NCI-H345 (cell line): ENCODE measurements at places on chromosomes 2 and 18.

GRCh38 chr2:86225581-86225980 is 26.3 kb downstream of the MRPL35 start:
- no peak for DNase-seq

GRCh38 chr2:156190517-156190916 is 142.0 kb downstream of the NR4A2 start:
- DNase-seq: no peak

- no peak for DNase-seq
These were observed 72.8 kb downstream of the PTH2R start for GRCh38 chr2:208479342-208479741.

DNA sequence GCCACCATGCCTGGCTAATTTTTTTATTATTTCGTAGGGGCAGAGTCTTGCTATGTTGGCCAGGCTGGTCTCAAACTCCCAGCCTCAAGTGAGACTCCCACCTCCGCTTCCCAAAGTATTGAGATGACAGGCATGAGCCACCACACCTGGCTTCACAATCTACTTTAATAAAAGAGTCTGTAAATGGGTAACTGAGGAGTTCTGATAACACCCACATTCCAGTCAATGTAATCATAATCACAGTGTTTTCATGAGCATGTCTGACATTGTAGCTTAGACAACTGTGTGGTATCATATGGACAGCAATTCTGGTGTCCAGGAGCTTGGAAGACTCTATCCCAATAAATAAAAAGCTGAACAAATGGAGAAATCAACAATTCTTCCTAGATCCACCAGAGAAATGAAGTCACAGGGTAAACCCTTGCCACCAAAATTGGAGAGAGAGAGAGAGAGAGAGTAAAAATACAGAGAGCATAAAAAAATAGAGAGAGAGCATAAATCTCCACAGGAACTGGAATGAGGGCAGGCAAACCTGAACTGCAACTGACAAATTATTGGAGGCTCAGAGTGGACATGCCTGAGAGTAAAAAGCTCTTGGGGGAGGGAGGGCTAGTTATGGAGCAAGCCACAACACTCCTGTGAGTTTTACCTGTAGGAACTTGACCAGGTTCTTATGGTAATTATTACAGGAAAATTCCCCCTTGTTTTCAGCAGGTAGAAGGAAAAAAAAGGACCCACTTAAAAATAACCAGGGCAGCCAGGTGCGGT is 12.4 kb upstream of the NBEAL1 start:
- no peak for DNase-seq

GRCh38 chr18:26584745-26585144 is 36.4 kb upstream of the KCTD1 start:
- DNase-seq: no peak

- DNase-seq: no peak
These were observed 4.4 kb upstream of the RNF103 start for GRCh38 chr2:86628091-86628522.

- no peak for DNase-seq
These were observed 138.7 kb downstream of the TTC32 start for GRCh38 chr2:19762959-19763605.

GRCh38 chr2:118309946-118310680 is 221.8 kb downstream of the INSIG2 start:
- DNase-seq: peak; percentile 17

DNA sequence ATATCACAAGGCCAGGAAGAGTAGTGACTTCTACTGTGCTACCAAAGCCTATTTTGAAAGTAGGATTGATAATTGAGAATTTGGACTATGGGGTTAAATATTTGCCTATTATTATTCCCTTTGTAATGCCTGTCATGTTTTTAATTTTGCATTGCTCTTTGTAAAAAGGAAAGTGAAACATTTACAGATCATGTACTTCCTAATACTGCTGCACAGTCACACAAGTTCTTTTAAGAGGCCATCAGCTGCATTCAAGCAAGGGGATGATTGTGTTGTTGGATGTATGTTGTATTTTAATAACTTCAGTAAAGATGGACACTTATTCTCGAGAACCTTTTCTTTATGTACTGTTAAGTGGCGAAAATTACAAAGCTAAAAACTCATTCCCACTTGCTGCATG is 70.1 kb downstream of the PLEKHA3 start:
- DNase-seq: no peak

- no peak for DNase-seq
These were observed 32.7 kb downstream of the SFT2D3 start for GRCh38 chr2:127733816-127734537.

GRCh38 chr18:55280503-55280902 is 307.5 kb downstream of the TCF4 start:
- DNase-seq: peak; percentile 10
